ENCODE measurements at places on chromosomes 11 and 22.

DNA sequence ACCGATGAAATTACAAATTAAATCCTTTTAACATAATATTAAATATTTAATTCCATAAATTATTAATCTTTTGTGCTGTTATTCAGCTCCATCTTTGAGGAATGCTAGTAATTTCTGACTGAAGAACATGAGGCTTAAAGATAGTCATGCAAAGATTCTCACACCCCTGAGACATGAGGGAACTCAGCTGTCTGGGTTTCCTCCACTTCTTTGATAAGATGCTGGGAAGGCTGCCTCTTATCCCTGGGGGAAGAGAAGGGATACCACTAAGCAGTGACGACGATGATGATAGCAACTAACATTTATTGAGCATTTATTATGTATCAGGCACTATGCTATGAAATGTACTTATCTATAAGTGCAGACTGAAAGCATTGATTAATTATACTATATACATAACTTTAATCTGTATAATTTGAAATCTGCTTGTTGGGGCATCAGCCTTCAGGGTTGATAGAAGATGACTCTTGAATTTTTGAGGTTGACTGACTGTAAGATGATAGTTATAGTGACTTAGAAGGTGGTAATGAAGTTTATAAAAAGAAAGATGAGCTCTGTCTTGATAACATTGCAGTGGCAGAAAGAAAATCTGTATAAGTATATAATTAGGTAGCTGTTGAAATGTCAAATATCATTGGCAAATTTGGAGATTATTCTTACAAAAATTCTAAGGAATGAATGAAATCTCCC, 78.4 kb downstream of the SIK2 start:
- no peak overlapping the region for H3K4me3 ChIP-seq
- H3K27me3 ChIP-seq, result no peaks in the 10 kb centered on the region
- H3K36me3 ChIP-seq, result peaks cover 5% of the 10 kb centered on the region
- no peak overlapping the region for H3K27ac ChIP-seq
- peaks cover 6% of the 10 kb centered on the region for H3K4me1 ChIP-seq
- DNase-seq, result no peak

DNA sequence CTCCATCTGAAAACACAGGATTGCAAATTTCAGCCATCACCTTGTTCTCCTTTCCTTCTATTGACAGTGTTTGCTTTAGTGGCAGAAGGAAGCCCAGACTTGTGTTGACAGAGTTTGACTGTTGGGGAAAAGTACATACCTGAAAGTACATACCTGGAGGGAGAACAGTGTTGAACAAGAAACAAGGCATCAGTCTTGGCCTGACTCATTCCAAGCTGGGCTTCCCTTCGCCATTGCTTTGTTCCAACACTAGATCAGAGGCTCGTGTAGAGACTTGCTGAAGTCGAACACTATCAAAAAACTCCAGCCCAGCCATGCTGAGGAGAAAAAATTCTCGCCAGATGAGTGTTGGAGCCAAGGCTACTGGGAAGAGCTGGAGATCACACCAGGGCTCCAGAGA, 133.4 kb downstream of the BBOX1 start:
- H3K36me3 ChIP-seq, result no peaks in the 10 kb centered on the region
- H3K27ac ChIP-seq, result no peak overlapping the region
- no peak for DNase-seq
- no peak overlapping the region for H3K4me3 ChIP-seq
- H3K4me1 ChIP-seq, result no peaks in the 10 kb centered on the region

DNA sequence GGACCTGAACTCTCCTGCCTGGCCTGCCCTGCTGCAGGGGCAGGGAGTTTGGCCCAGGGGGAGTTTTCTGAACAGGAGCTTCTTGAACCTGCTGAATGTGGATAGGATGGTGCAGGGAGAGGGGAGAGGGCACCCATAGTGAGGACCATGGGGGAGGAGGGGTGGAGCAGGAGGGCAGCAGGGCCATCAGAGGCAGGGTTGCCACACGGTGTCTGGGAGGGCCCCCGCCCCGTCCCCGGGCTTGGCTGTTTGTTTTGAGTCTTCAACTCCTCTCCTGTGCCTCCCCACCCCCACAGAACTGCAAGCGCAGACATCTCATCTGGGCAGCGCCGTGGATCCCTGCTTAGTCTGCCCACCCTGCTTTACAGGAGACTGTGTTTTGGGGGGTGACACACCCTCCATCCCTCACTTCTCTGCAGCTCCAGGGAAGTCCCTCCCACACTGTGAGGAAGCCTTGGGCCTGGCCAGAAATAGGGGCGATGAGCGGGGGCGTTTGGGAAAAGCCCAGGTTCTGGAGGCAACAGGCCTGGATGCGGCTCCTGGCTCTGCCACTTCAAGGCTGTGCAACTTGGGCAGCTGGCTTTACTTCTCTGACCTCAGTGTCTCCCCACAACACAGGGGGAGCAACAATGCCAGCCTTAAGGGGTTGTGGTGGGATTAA, 14.4 kb downstream of the NFAM1 start:
- no peak overlapping the region for H3K4me3 ChIP-seq
- peaks cover 3% of the 10 kb centered on the region for H3K36me3 ChIP-seq
- peaks cover 39% of the 10 kb centered on the region for H3K27me3 ChIP-seq
- DNase-seq, result no peak

GRCh38 chr22:46142548-46143490, 7.5 kb upstream of the PPARA start:
- DNase-seq, result no peak
- H3K4me1 ChIP-seq, result peaks cover 4% of the 10 kb centered on the region
- H3K27me3 ChIP-seq, result no peaks in the 10 kb centered on the region
- H3K4me3 ChIP-seq, result no peak overlapping the region

- no peaks in the 10 kb centered on the region for H3K4me1 ChIP-seq
- no peaks in the 10 kb centered on the region for H3K27me3 ChIP-seq
- no peak overlapping the region for H3K4me3 ChIP-seq
- no peak overlapping the region for H3K27ac ChIP-seq
Observed at GRCh38 chr11:26573896-26574295, 1.8 kb upstream of the MUC15 start.

DNA sequence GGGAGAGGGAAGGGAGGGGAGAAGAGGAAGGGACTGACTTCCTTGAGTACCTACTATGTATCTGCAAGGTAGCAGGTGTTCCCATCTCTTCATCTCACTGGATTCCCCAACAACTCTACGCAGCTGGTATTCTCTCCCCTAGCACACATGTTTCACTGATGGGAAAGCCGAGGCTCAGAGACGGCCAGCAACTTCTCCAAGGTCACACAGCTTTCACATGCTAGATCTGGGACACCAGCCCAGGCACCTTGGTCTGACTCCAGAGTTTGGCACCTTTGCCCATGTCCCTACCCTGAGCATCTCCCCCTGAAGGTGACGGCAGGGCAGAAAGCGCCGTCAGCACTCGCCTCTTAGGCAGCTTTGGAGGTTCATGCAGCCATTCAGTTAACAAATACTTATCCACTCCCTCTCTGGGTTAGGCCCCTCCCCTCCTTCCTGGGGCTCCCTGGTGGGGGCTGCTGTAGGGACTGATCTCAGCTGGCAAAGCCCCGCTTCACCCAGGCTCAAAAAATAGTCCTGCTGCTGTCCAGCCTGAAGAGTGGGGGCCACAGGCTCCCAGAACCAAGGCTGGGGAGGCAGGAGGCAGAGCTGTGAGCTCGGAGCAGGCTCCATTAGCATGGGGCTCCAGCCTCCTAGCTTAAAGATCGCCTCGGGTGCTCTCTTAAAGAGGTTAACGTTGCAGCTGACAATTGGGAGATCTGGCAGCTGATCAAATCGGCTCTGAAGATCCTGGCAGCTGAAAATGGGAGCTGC, 79.4 kb downstream of the IGLL1 start:
- no peak overlapping the region for H3K4me3 ChIP-seq
- H3K27ac ChIP-seq, result peak overlapping the region; percentile 46
- peaks cover 32% of the 10 kb centered on the region for H3K27me3 ChIP-seq
- no peak for DNase-seq
- H3K36me3 ChIP-seq, result no peaks in the 10 kb centered on the region
- H3K4me1 ChIP-seq, result peaks cover 9% of the 10 kb centered on the region

DNA sequence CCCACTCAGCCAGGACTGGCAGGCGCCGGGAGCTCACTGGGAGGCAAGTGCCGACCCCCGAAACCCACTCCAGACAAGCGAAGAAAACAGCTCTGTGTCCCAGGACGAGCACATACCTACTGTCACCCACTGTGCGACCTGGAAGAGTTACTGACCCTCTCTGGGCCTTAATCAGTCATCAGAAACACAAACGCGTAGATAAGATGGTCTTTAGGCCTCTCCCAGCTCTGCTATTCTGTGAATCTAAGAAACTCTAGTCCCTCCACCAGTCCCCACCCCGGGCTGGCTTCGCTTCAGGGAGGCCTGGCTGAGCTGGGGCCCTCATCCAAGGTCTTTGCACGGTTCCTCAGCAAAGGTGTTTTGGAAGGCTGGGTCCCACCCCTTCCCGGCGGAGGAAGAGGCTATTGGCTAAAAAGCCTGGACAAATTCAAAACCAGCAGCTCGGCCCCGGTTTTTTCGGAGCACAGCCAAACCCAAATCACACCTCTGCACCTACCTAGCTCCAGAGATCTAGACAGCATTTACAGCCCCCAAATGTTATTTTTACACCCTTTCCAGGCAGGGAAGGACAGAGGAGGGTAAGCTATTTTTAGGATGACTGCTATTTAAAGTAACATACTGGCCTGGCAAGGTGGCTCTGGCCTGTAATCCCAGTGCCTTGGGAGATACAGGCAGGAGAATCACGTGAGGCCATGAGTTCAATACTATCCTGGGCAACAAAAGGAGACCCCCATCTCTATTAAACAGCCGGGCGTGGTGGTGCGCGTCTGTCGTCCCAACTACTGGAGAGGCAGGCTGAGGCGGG, 13.2 kb upstream of the HDHD5 start:
- H3K27me3 ChIP-seq, result peaks cover 9% of the 10 kb centered on the region
- H3K36me3 ChIP-seq, result no peaks in the 10 kb centered on the region
- H3K4me3 ChIP-seq, result peak overlapping the region; percentile 87
- DNase-seq, result no peak
- no peak overlapping the region for H3K27ac ChIP-seq

- H3K4me3 ChIP-seq, result no peak overlapping the region
- H3K4me1 ChIP-seq, result no peaks in the 10 kb centered on the region
- DNase-seq, result no peak
- H3K36me3 ChIP-seq, result no peaks in the 10 kb centered on the region
- no peak overlapping the region for H3K27ac ChIP-seq
- peaks cover 83% of the 10 kb centered on the region for H3K27me3 ChIP-seq
Observed at GRCh38 chr11:120013325-120014250, 124.3 kb downstream of the TRIM29 start.

DNA sequence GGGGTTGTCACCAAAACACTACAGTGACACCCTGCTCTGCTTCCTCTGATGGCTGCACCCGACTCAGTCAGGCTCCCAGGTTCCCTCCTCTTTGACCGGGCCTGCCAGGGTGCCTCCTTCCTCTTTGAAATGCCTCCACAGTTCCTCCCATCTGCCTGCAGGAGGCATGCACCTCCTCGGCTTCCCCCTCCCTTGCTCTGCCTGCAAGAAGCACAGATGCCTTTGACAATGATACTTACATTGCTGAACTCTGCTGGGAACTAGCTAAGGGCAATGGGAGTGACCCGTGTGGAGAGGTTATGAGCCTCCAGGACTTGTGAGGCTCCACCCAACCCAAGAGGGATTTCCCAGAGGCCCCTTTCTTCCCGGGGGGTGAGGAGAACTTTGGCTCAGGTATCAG, 674.1 kb downstream of the OPCML start:
- no peak overlapping the region for H3K4me3 ChIP-seq
- no peaks in the 10 kb centered on the region for H3K27me3 ChIP-seq
- no peak for DNase-seq
- H3K27ac ChIP-seq, result no peak overlapping the region
- no peaks in the 10 kb centered on the region for H3K4me1 ChIP-seq
- no peaks in the 10 kb centered on the region for H3K36me3 ChIP-seq

GRCh38 chr11:33737362-33737821, 1.2 kb upstream of the CD59 start:
- H3K36me3 ChIP-seq, result peaks cover 7% of the 10 kb centered on the region
- no peaks in the 10 kb centered on the region for H3K27me3 ChIP-seq
- peak overlapping the region; percentile 3 for H3K27ac ChIP-seq
- peak overlapping the region; percentile 86 for H3K4me3 ChIP-seq

GRCh38 chr22:48712558-48713271, 1115.0 kb downstream of the BRD1 start:
- DNase-seq, result no peak
- H3K27ac ChIP-seq, result no peak overlapping the region
- no peaks in the 10 kb centered on the region for H3K4me1 ChIP-seq
- H3K4me3 ChIP-seq, result no peak overlapping the region
- H3K27me3 ChIP-seq, result peaks cover 16% of the 10 kb centered on the region

- peaks cover 11% of the 10 kb centered on the region for H3K4me1 ChIP-seq
- H3K27ac ChIP-seq, result no peak overlapping the region
- H3K27me3 ChIP-seq, result peaks cover 24% of the 10 kb centered on the region
- DNase-seq, result no peak
Observed at GRCh38 chr11:68865241-68865640, 23.5 kb upstream of the CPT1A start.

GRCh38 chr22:27125539-27125938, 468.2 kb downstream of the MIAT start:
- peaks cover 21% of the 10 kb centered on the region for H3K27me3 ChIP-seq
- no peak overlapping the region for H3K4me3 ChIP-seq
- no peaks in the 10 kb centered on the region for H3K36me3 ChIP-seq
- H3K27ac ChIP-seq, result no peak overlapping the region
- H3K4me1 ChIP-seq, result no peaks in the 10 kb centered on the region

- H3K27ac ChIP-seq, result no peak overlapping the region
- H3K27me3 ChIP-seq, result no peaks in the 10 kb centered on the region
- no peak for DNase-seq
- H3K4me1 ChIP-seq, result peaks cover 21% of the 10 kb centered on the region
- no peak overlapping the region for H3K4me3 ChIP-seq
- H3K36me3 ChIP-seq, result peaks cover 1% of the 10 kb centered on the region
Observed at GRCh38 chr22:43159484-43160178, 8.3 kb downstream of the TSPO start.

- H3K4me1 ChIP-seq, result peaks cover 53% of the 10 kb centered on the region
- no peak for DNase-seq
- peak overlapping the region; percentile 86 for H3K27ac ChIP-seq
- H3K36me3 ChIP-seq, result peaks cover 7% of the 10 kb centered on the region
- H3K4me3 ChIP-seq, result peak overlapping the region; percentile 93
Observed at GRCh38 chr22:18000441-18001039, 23.8 kb downstream of the MICAL3 start.

DNA sequence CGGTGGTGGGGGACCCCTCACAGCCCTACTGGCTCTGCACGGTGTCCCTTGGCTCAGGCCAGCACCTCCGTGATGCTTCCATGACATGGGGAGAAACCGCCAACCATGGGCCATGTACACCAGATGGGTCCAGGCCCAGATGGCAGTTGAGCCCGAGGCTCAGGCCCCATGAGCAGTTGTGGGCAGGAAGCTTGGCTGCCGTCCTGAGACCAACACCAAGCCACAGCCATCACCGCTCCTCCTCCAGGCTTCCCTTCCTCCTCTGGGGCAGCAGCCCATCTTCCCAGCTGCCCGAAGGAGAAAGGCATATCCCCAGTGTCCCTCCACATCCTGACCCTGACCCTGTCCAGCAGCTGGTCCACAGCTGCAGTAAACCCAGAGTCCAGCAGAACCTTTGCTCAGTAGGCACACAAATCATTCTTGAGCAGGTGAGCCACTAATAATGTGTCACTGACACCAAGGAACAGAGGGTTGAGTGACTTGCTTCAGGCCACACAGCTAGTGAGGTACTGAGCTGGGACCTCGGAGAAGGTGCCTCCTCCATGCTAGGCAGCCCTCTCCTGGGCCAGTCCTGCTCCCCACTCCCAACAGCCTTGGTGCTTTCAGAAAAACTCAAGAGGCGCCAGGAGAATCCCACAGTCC, 204.9 kb downstream of the CTTN start:
- no peaks in the 10 kb centered on the region for H3K36me3 ChIP-seq
- no peak overlapping the region for H3K4me3 ChIP-seq
- peaks cover 3% of the 10 kb centered on the region for H3K27me3 ChIP-seq
- no peaks in the 10 kb centered on the region for H3K4me1 ChIP-seq
- DNase-seq, result no peak

GRCh38 chr11:67732045-67732787, 57.8 kb upstream of the ALDH3B2 start:
- no peak for DNase-seq
- no peak overlapping the region for H3K27ac ChIP-seq
- peaks cover 59% of the 10 kb centered on the region for H3K27me3 ChIP-seq
- peaks cover 15% of the 10 kb centered on the region for H3K4me1 ChIP-seq
- peaks cover 2% of the 10 kb centered on the region for H3K36me3 ChIP-seq
- H3K4me3 ChIP-seq, result peak overlapping the region; percentile 65
